ENCODE measurements at places on chromosomes 5 and 9.

DNA sequence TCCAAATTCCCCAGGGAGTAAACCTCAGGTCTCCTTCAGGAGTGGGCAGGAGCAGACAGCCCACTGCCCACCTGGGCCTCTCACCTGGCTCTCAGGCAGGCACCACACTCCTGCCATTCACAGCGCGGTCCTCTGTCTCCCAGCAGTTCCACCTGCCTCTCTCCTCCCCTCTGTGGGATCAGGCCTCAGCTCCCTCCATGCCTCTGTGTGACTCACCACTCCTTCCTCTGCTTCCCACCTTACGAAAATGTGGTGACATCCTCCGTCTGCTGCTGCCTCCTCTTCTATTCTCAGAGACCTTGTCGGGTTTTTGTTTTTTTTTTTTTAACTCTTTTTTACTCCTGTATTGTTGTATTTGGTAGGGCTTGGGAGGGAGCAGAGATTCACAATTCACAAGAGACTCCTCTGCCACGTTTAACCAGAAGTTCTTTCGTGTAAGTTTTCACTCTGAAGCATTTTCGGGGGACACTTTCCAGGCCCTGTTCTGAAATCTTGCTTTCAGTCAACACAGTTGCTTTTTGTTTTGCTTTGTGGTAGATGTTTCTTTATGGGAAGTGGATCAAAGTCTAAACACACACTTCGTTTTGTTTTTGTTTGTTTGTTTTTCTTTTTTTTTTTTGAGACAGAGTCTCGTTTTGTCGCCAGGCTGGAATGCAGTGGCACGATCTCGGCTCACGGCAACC lies 21.1 kb upstream of the CDKN2AIPNL start:
- peak; percentile 49 for DNase-seq

- peak; percentile 90 for DNase-seq
Measured at GRCh38 chr5:128213340-128213739, 129.8 kb downstream of the SLC12A2 start.

DNA sequence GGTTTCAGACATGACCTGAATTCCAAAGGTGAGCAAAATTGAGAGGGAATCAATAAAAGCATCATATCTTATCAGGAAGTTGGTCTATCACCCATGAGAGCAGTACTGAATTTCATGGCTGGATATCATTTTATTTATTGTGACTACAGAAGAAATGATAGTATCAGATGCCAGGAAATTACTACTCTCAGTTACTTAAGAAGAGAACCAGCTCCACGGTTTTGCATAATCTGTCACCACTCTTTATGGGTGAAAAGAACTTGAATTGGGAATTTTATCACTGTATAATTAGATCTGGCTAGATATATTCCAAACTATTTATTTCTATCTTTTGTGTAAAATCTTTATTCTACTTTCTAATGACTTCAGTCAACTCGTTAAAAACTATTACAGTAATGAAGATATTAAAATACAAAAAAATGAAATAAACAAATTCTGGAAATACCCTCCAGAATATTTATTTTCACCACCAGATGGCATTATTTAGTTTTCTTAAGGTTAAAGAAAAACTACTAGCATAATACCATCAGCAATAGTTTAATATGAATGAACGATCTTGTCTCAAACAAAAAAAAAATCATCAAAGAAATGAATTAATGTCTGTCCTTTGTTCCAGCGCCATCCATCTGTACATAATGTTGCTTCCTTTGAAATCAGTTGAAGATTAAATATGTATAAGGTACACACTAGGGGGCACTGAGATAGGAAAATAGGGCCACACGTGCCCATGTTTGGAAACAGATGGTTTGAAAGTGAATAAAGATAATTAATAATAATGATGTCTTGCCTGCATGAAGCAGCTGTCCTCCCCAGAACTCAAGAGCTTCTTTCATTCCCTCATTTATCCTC lies 84.7 kb upstream of the SLCO6A1 start:
- peak; percentile 43 for DNase-seq

DNA sequence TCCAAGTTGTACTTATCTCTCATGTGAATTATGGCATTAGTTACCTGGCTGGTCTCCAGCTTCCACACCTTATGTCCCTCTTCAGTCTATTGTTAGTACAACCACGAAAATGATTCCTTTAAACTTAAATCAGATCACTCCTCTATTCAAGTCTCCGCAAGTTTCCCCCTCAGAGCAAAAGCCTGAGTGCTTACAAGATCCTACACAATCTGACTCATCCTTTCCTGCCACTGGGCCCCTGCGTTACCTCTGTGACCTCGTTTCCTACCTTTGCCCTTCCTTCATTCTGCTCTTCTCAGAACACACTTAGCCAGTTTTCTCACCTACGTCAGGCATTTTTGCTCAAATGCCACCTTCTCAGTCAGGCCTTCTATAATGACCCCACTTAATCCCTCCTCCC lies 45.1 kb upstream of the GLIS3 start:
- no peak for DNase-seq

DNA sequence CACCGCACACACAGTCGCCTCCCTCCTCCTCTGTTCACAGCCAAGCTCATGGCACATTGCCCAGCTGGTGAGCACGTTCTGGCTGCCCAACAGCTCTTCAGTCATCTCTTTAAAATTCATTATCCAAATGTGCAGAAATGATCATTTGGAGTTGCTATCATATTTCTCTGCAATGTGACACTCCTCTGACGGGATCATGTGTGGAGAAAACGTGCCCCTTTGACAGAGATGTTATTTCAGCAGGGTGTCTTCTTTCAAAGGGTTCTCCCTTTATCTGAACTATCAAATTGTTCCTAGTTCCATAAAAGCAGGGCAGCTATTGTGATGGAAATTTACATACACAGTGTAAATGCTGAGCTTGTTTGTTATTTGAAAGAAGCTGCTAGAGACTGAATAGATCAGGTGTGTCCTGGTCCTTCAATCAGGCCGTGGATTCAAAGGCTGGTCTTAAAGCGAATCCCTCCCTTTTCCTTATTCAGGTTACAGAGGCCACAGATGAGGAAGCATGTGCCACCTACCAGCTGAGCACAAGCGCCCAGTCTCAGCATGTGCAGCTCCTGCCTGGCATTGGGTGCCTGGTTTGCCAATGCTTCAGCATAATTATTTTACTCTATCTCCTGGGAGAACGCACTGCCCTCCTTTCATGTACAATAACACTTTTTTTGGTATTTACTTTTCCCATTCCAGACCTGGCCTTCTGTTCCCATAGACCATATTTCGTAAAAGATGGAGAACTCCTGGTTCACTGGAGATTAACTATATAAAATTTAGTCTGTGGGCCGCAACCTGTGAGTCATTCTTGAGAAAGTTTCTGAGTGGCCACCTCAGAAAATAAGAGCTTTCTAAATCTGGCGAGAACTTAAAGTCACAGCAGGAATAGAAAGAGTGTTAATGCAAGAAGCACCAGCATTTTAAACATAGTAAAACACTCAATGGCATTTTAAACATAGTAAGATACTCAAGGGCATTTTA lies 433.7 kb downstream of the ENC1 start:
- peak; percentile 80 for DNase-seq

- DNase-seq = no peak
Measured at GRCh38 chr5:114387433-114387832, 25.6 kb downstream of the KCNN2 start.

DNA sequence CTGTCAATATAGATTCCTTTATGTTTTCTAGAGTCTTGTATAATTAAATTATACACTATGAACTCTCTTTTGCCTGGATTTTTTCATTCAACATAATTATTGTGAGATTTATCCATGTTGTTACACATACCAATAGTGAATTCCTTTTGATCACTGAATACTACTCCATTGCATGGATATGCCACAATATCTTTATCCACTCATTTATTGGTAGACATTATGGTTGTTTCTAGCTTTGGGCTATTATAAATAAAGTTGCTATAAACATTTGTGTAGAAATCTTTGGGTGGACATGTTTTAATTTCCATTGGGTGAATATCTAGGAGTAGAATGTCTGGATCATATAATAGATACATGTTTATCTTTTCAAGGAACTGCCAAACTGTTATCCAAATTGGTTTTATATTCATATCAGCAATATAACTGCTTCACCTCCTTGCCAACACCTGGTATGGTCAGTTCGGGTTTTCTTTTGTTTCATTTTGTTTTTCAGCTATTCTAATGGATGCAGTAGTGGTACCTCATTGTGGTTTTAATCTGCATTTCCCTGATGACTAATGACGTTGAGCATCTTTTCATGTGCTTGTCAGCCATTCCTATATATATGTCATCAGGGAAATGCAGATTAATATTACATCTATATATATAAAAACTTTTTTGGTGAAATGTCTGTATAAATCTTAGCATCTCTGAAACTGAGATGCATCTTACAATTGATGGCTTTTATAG lies 32.1 kb upstream of the TCF7 start:
- DNase-seq = no peak

DNA sequence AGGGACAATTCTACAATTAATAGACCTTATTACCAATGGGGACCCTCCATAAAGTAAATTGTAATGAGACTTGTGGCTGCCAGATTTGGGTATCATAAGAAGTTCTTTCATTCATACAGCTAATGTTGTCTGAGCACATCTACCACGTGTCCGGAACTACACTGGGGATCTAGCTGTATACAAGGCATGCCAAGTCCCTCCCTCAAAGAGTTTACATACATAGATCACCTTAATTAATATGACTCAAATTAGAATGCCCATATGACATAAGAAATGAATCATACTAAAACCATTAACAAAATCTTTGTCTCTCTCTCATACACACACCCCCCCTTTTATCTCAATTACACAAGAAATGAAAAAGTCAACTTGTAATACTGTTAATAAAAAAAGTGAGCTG lies 18.0 kb upstream of the NR4A3 start:
- no peak for DNase-seq

- DNase-seq = peak; percentile 30
Measured at GRCh38 chr5:141494761-141495452, 6.0 kb downstream of the PCDHGC5 start.

- DNase-seq = no peak
Measured at GRCh38 chr9:95753762-95754465, 121.6 kb upstream of the ERCC6L2 start.

GRCh38 chr5:34022121-34022705 lies 14.4 kb upstream of the AMACR start:
- peak; percentile 54 for DNase-seq

DNA sequence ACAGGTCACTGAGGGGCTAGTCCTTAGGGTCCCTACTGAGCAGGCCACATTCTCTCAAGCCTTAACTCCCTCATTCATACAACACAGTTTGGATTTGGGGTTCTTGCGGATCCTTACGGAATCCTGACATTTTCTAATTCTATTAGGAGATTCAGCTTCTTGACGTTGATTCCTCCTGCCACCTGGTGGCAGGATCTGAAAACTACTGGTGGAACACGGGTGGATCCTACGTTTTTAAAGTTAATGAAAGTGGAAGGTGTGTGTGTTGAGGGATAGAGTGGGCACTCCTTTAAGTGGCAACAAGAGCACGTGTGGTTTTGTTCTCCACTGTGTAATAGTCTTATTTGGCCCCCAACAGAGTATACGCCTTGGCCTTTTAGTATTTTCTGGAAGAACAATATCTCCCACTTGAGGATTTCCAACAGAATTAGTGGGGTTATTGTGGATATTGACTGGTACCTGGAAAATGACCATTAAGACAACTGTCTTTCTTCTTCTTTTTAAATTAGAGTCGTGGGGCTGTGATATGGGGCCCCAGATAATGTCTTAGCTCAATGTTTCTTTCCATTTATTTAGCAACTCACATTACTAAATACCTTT lies 25.2 kb downstream of the SLC28A3 start:
- peak; percentile 81 for DNase-seq

DNA sequence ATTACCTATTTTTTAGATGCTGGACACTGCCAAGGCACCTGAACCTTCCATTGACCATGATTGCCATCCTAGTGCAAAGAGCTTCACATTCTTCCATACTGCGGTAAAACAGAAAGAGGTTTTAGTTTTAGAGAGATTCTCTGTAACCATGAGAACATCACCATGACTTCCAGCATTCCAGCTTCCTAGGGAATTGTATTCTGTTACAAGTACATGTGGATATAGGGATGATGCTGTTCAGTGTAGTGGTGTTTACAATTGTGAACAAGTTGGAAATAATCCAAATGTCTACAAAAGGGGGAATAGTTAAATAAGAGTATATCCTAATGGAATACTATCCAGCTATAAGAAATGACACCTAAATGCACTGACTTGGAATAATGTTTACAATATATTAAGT lies 22.4 kb downstream of the NIPSNAP3B start:
- no peak for DNase-seq

DNA sequence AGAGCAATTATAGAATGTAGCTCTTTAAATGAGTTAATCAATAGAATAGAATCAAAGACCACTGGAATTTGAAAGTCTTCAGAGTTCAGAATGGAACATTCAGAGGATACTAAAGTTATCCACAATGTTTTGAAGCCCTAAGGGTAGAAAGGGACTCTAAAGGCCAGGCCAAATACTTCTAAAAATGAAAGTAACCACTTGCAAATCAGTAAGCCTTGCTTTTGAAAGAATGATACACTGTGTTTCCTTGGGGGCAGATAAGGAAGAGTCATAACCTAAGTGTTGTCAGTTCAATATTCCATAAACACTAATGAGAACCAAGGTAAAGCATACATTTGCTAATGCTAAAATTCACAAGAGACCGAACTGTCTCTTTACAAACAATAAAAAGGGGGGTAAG lies 813.5 kb downstream of the PTPRD start:
- DNase-seq = no peak

- DNase-seq = peak; percentile 57
Measured at GRCh38 chr9:83596899-83597504, 25.9 kb upstream of the IDNK start.

- no peak for DNase-seq
Measured at GRCh38 chr5:133406208-133406976, 205.9 kb downstream of the FSTL4 start.

DNA sequence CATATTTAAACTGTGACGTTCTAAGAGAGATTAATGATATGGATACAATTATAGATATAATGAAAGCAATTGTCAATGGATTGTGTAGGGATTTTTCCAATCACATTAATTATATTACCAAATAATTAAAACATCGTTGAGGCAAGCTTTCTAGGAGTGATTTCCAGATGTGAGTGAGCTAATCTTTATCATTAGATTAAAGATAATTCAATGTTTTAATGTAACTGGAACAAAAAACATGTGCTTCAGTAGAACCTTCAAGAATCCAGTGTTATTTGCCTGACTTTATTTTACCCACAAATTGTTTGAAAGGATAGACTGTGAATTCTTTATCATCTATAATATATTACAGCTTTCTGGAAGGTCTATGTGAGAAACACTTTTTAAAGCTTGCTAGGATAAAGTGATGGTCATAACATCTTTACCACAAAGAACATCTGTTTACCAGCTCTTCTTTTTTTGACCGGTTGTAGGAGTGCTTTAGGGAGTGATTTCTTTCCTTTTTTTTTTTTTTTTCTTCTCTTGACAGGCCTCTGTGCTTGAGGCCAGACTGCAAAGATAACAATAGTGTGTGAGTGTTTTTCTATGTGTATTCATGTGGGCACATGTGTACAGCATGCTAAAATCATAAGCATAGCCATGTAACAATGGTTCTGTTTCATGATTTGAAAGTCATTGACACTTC lies 35.0 kb downstream of the SNCAIP start:
- DNase-seq = no peak

- DNase-seq = no peak
Measured at GRCh38 chr9:130473566-130473965, 28.8 kb downstream of the ASS1 start.
